ENCODE measurements at places on chromosomes 12 and 14.

GRCh38 chr12:59698600-59698999 lies 102.8 kb downstream of the SLC16A7 start:
- no peak for DNase-seq

DNA sequence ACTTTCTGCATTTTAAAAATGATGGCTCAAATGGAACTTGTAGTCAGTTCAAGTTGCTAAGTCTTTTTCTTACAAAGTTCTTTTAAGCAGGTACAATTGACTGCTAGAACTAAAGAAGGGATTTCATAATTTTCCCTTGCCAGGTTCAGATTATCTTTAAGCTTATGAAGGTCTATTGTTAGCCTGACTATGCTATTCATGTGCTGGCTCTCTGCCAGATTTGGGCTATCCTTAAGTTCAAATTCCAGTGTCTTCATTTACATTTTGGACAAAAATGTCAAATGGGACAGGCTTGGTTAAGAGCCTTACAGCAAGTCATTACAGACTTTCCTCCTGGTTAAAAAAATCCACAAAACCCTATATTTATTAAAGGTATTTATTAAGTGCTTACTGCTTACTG lies 42.3 kb downstream of the INSM2 start:
- DNase-seq = no peak

- no peak for DNase-seq
Measured at GRCh38 chr14:100871234-100872186, 32.0 kb downstream of the RTL1 start.

DNA sequence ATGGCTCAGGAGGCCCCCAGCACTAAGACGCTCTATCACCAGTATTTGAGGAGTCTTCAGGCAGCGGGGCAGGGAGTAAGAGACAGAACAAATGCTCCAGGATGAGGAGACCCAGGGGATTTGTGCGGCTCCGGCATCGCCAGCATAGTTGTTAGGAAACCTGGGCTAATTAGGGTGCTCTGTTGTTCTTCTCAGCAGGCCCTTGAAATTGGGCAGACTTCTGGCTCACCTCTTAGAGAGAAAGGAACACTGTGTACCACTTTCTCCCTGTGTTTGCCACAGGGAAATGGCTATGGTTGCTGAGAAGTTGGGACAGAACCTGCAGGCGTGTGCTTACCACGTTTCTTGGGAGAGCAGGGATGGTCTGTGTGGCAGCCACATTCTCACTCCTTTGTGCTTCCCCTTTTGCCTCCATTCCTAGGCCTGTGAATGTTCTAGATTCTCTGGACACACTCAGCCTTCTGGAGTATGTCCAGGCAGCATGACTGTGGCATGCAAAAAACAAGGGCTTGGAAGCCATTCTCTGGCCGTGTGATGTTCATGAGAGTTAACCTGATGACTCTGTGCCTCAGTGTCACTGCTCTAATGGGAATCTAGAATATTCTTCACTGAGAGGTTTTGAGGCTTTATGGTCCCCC lies 109.0 kb downstream of the CHST11 start:
- no peak for DNase-seq

- no peak for DNase-seq
Measured at GRCh38 chr12:127619869-127620734, 646.9 kb upstream of the TMEM132C start.

GRCh38 chr12:85632390-85632789 lies 203.8 kb downstream of the RASSF9 start:
- DNase-seq = no peak

- DNase-seq = peak; percentile 94
Measured at GRCh38 chr12:118981285-118982211, at the start of gene SRRM4. SRRM4 (plus strand) TSS chr12:118981541; CDS start chr12:118981883, 342 bp downstream.

DNA sequence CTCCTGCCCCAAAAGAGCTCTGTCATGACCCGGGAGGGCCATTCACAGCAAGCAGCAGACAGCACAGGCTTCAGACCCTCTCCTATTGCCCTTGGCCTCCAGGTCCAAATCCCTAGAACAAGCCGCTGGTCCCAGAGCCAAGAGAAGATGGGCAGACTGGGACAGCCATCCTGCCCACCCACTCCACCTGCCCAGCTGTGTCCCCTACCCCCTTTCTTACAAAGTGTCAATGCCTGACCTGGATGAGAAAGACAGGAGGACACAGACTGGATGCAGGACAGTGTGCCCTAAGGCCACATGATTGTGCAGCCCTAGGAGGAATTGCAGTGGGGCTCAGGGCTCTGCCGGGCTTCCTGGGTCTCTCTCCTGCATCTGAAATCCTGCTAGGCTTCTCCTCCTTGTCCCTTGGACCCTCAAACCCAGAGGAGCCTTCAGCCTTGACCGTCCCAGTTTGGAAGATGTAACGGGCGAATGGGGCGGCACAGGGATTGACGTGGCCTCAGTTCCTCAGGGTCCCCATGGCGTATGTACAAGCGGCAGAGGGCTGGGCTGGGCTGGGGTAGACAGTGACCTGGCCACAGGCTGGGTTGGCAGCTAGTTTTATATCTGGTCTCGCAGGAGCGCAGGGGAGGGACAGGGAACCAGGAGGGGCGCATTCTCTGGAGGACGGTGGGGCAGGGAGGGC lies 27.1 kb upstream of the BCDIN3D start:
- no peak for DNase-seq

- no peak for DNase-seq
Measured at GRCh38 chr12:2264651-2265232, 212.0 kb downstream of the CACNA1C start.

- peak; percentile 61 for DNase-seq
Measured at GRCh38 chr14:25049568-25050268, at the start of gene STXBP6. STXBP6 (minus strand) TSS chr14:25050147; CDS start chr14:24974818, 75,329 bp downstream.

DNA sequence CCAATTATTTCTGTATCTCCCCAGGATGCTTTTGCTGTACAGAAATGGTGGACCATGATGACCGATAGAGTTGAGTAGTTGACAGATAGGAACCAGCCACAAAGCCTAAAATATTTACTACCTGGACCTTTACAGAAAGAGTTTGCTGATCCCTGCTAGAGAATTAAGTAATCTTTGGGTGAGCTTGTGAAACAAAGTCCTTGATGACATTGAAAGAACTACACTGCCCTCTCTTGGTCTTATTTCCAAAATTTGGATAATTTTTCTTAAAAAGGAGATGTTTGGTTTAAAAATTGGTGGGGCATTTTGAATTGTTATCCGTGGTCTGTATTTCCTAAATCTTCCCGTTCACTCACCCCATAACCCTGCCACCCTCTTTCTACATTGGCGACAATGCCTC lies 13.7 kb upstream of the TCTN1 start:
- no peak for DNase-seq

- no peak for DNase-seq
Measured at GRCh38 chr12:92503029-92503931, 199.5 kb upstream of the PLEKHG7 start.

DNA sequence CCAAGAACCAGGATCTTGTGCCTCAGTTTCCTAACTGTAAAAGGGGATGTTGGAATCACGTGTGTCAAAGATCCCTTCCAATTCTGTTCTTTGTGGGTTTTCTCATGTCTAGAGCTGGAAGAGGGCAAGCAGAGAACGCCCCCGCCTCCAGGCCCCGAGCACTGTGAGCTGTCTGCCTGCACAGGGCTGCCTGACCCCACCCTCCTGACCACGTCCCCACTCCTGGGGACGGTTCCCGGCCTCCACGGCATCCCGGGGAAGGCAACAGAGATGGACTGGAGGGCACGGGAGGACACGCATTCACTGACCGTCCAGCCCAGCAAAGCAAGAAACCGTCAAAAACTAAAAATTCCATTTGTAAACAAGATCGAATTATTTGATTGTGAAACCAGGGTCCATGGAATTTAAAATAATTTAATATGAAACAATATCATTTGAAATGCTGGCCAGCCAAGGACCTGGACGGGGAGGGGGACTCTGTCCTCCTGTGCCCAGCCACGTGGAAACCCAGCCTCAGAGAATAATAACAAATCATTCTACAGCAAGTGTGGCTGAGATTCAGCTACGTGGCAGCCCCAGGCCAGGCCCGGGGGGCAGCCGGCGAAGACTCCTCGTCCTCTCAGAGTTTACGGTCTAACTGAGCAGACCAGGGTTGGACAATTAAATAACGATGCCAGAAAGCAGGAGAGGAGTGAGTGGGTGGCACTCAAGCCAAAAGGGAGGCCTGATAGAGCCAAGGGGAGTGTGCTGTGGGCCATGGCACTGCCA lies 87.3 kb upstream of the DIO3 start:
- no peak for DNase-seq

DNA sequence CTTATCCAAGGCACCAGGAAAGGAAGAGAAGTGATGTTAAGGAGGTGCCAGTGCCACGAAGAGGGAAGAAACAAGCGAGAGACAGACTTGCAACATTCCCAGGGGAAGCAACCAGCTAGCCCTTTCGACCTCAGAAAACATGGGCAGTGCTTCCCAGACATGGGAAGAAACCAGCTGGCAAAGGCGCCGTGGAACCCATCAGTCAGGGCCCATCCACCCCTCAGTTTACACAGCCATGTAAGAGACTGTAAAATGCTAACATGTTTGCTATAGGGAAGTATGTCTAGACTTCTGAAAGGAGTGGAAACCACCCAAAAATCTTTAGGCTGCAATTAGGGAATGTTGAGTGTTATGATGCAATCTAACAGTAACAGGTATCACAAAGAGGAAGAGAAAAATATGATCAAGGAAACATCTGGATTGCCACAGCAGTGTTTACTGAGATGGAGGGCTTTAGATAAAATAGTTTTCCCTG lies 26.3 kb downstream of the ANAPC5 start:
- no peak for DNase-seq

DNA sequence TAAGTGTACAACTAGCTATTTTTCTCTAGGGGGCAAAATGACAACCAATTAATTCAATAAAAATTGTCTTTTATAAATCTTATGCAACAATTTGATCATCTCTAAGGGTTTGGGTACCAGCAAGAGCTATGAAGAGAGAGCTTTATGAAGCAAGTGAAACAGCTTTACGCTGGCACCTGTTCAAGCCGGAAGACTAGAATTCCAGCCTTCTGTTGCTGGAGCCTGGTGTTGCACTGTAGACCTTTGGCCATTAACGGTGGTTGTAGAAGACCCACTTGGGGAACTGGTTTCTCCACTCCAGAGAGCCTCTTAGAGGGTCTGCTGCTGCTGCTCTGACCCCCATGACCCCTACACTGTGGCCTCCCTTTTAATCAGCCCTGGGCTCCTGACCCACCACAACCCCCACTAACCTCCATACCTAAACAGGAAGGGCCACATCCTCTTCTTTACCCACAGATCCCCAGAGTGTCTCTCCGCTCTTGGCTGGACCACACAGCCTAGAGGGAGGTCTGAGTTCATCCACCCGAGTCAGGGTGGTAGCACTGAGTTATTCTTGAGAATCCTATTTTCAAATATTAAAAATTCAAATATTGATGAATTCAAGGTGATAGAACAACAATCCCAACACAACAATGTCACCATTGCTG lies 54.6 kb upstream of the STON2 start:
- no peak for DNase-seq

GRCh38 chr12:48770756-48771155 lies 18.1 kb downstream of the ADCY6 start:
- no peak for DNase-seq

DNA sequence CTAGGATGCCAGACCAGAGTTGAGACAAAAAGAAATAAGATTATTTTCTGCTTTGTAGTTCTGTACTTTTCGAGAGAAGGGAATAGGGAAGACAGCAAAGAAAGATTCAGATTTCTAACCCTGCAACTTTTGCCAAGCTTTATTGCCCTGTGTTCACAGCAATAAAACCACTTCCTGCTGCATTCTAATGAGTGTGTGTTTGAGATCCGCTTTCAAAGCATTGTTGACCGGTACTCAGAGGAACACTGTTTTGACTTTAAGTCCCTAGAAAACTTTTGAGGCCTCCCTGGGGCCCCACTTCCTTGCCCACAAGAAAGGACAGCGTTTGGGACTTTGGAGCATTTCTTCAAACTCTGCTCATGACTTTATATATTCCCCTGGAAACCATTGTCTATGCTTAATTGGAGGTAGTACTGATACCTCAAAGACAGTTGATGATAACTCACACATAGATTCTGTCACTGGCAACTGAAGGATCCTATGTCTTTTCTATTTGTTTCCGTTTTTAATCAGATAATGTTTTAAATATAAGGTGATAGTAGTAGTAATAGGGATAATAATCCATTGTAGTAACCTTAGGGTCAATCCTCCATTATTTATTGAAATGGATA lies 1.3 kb downstream of the RNASE6 start:
- DNase-seq = no peak

DNA sequence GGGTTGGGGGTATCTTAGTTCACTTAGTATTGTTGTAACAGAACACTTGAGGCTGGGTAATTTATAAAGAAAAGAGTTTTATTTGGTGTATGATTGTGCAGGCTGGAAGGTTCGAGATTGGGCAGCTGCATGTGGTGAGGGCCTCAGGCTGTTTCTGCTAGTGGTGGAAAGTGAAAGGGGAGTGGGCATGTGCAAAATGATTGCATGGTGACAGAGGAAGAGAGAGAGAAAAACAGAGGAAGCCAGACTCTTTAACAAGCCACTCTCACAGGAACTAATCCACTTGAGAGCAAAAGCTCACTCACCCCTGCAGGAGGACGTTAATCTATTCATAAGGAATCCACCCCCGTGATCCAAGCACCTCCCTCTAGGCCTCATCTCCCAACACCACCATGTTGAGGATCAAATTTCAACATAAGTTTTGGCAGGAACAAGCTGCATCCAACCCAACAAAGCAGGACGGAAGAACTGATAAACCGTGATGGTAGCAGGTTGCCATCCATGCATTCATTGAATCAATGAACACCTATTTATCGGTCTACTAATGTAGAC lies 165.0 kb upstream of the GZMB start:
- peak; percentile 9 for DNase-seq

DNA sequence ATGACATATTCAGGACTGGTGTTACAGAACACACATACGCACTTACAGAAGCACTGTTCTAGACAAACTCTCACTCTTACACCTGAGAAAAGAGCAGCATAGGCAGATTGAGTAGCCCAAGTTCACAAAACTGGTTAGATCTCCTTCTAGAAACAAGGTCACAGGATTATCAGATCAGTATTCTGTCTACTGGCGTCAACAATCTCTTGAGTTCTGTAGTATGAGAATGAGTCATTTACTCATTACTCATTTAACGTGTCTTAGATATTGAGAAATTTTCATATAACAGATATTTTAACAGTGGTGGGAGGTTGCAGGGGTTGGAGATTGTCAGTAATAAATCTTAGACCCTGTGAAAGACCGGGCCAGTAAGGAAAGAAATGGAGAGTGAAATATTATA lies 2.8 kb upstream of the TSPAN8 start:
- no peak for DNase-seq

GRCh38 chr12:132544080-132544397 lies 54.1 kb downstream of the FBRSL1 start:
- DNase-seq = no peak

- DNase-seq = no peak
Measured at GRCh38 chr12:95759039-95759438, 31.5 kb downstream of the NTN4 start.

GRCh38 chr12:89575374-89575773 lies 49.5 kb upstream of the POC1B start:
- no peak for DNase-seq

- DNase-seq = no peak
Measured at GRCh38 chr14:99035268-99035667, 236.7 kb downstream of the BCL11B start.

- DNase-seq = no peak
Measured at GRCh38 chr12:116544656-116545055, 14.5 kb upstream of the MAP1LC3B2 start.
